A172 (cell line): ENCODE measurements at places on chromosomes 2 and 18.

DNA sequence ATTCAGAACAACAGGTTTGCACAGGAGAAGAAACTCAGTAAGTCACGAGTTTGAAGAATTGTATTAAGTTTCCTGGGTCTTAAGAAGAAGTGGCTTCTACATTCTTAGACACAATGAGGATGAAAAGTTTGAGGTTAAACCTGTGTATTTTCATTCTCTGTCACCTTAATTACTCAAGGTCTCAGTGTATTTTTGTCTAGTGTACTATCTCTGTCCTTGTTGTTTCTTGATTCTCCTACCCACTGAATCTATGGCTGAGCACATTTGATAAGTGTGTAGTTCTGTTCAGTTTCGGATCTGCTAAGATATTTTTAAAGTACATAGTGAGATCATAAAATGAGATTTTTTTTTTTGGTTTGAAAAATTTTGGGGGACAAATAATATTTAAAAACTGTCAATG lies 460.7 kb downstream of the NRXN1 start:
- no peak for DNase-seq

DNA sequence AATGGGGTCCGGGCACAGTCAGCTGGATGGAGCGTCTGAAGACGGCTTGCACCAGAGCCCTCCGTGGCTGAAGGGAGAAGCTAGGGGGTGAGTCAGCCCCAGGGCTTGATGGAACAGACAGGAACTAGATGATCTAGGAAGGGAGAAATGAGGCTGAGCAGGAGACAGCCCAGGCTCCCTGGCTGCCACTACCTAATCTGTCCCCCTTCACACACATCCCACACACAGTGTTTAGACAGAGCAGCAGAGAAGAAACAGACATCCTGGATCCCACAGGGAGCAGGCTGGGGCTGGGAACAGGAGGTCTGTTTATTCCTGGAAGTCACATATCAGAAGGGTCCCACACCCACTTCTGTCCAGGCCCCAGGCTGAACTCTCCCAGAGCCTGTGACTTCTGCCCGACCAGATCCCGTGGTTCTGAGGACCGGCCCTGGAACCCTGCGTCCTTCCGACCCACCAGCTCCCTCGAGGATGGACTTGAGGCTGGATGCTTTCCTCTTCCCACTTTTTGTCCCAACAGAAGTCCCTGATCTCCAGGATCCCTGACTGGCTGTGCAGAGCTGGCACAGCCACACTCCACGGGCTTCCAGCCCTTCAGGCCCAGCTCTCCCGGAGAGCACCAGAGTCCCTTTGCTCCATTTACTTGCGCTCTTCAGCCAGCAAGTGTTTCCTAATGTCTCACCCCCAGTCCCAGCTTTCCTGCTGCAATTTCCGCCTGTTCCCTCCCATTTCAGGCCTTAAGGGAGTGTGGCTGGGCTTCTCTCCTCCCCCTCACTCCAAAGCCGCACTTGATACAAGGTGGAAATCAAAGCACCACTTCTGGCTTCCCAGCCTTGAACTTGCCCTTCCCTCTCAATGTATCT lies 1.5 kb upstream of the GPBAR1 start:
- no peak for DNase-seq

DNA sequence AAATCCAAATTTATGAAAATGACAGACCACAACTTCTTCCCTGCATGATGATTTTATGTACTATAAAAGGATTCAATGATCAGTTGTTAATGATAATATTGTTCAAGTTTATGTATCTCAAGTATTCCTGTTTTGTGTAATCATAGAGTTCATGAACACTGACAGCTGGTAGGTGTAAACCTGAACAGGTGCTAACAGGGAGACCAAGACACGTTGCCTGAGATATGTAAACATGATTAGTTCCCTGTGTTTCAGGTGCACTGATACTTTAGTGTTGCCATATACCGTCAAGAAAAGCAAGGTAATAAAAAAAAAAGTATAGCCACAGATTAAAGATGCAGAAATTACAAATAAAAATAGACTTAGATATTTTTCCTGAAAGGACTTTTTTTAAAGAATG lies 131.8 kb downstream of the BAZ2B start:
- DNase-seq = no peak

- no peak for DNase-seq
Observed at GRCh38 chr2:166067229-166067628, 60.6 kb downstream of the SCN1A start.

- DNase-seq = no peak
Observed at GRCh38 chr2:27771202-27771547, 344 bp upstream of the MRPL33 start.

- DNase-seq = no peak
Observed at GRCh38 chr18:28635530-28635929, 458.6 kb upstream of the CDH2 start.

DNA sequence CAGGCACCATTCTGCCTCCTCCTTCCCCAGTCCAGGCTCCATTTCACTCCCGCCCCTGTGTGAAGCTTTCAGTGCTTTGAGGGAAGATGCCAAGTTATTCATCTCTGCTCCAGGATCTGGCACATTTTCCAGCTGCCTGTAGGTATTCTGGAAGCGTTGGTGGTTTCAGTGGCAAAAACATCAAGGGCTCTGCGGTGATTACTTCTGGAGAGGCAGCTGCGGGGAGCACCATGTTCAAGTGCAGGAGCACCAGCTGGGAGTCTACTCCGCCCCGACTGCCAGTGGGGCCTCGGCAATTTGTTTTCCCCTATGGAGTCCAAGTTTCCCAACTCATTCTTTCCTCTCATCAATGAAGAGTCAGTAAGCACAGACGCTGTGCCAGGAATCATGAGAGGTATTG lies 211.7 kb downstream of the CLIP4 start:
- DNase-seq = no peak

- DNase-seq = peak; percentile 52
Observed at GRCh38 chr2:241315879-241316631, at the start of gene SEPTIN2. Gene SEPTIN2 (plus strand): TSS chr2:241315925. CDS start chr2:241324233, 8,308 bp downstream.
